CD4-positive, alpha-beta T cell treated with Interleukin-4 for 1 hour (primary cell): ENCODE measurements at places on chromosomes 2 and 18.

DNA sequence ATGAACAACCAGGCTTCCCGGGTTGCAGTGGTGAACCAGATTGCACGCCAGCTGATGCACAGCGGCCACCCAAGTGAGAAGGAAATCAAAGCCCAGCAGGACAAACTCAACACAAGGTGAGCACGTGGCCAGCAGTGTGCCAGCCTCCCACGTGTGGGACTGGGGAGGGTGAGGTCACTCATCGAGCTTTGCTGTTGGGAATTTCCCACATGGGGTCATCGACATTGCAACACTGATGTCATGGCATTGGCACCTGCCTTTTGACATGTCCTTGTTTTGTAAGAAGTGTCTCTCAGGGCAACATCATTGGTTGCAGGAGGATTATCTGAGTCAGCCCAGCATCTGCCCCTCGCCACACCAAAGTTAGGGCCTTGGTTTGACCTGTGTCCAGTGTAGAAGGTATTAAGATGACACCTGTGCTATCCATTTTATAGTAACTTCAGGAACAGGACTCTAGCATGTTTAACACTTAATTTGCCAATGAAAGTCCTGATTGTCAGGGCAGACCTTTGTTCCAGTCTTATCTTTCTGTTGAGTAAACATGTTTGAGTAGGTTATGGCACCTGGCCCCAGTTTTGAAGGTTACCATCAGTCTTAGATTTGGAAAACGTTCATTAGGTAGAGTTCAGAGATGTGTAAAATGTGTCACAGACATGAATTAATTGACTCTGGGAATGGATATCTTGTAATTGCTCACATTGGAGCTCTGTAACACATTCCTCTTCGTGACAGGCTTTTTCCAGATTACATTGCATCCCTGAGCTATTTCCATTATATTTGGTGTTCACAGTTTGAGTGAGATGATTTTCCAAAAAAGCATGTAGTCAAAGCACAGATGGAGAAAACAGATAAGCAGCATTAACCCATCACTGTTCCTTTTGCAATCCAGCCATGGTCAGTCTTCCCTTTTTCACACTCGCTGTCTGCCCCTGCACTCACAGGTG is 93.3 kb upstream of the EML6 start:
- DNase-seq: no peak

DNA sequence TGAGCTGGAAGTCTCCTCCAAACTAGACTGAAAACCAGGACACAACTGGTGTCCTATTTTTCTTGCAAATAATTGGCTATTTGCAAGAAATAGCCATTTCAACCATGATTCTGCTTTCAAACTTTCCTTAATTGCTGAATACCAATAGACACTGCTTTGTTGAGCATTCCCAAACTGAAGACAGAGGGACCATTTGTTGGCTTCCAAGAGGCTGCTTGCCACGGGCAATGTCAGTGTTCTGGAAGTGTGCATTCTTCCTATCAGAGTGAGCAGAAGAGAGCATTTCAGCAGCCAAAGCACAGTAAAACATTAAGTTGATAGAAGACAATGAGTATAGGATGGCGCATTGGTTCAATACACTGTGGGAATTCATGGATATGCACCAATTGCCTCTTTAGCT is 360.5 kb upstream of the RGPD4 start:
- DNase-seq: no peak

DNA sequence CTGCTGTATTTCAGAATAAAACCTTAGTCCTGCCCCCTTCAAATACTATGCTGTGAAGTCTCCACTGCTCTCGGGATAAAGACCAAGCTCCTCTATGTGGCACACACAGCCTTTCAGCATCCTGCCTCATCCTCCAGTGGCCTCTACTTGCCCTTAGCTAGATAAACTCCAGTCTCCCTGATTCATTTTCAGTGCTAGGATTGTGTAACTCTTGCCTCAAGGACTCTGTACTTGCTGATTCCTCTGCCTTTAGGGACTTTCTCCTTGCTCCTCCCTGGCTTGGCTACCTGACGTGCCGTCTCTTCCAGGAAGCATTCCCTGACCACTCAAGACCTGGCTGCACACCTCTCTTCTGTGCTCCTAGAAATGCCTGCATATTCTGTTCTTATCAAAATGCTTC is 416.7 kb downstream of the MTX2 start:
- DNase-seq: no peak

GRCh38 chr2:177331466-177331997 is 61.0 kb upstream of the AGPS start:
- DNase-seq: no peak

DNA sequence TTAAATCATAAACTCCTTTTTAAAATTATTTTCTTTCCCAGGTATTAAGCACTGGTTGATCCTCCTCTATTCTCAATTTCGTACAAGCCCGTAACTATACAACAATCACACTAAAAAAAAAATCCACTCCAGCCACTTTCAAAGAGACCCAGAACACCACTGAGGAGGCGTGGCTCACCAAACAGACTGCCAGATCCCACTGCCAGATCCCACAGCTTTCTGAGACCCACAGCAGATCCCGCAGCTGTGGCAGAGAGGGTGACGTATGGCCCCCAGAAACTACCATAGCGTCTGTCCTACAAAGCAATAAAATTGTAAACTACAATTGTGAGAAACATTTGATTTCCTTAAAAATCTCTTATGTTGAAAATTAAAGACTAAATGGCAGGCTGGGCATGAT is 230.7 kb upstream of the PXDN start:
- DNase-seq: no peak

DNA sequence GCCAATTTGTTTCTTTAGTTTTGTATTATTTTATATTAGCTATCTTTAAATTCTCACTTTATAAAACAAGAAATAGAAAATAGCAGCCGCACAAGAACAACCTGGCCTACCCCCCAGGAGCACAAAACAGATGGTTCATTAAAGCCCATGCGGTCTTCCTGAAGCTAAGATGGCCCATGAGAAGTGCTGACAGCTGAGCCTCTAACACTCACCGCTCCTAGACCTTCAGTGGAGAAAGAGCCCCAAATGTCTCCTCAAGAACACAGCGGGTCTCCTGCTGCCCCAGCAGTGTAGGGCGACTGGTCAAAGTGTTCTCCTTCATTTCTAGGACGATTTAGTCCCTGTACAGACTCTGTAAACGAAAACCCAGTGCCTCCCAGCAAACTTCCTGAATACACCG is 45.1 kb downstream of the LPIN2 start:
- no peak for DNase-seq

DNA sequence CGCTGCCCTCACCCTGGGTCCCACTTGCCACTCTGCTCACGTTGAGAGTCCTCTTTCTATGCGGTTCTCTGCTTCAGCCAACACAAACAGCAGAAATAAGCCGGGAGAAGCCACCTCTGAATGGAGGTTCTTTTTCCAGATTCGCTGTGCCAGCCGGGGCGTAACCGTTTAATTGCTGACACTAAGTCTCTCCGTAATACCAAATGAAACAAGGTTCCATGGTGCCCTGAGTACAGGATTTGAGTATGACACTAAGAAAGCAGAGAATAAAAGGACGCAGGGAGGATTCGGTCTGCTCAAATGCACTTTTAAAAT is 37.6 kb downstream of the CTIF start:
- DNase-seq: no peak

- no peak for DNase-seq
These were observed 137.2 kb downstream of the LAMA1 start for GRCh38 chr18:6980363-6980762.

- peak; percentile 38 for DNase-seq
These were observed 25.0 kb upstream of the RAPGEF4 start for GRCh38 chr2:172710584-172711047.

- no peak for DNase-seq
These were observed 252.9 kb downstream of the ATAD2B start for GRCh38 chr2:23673830-23674679.

DNA sequence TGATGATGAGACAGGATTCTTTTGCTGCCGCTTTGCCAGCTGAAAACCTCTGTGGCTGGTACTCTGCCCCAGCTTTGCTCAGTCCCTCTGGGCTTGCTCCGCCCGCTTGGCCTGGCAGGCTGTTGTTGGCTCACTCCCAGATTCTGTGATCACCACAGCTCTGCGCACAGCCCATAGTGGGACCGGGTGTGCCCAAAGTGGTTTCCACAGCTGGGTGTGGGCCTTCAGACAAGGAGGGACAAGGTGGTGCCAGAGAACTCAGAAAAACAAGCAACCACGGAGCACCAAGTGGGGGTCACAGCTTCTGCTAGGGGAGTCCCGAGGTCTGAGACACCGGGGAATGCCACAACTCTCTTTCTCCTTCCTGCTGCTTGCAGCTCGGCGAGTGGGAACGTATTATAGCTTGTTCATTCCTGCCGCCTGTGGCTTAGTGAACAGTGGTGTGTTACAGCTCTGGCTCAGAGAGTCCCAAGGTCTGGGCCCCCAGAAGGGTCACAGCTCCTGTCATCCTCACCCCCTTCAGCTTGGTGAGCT is 9.2 kb upstream of the KYNU start:
- peak; percentile 78 for DNase-seq

- DNase-seq: no peak
These were observed 85.6 kb downstream of the DDX1 start for GRCh38 chr2:15677141-15677843.

DNA sequence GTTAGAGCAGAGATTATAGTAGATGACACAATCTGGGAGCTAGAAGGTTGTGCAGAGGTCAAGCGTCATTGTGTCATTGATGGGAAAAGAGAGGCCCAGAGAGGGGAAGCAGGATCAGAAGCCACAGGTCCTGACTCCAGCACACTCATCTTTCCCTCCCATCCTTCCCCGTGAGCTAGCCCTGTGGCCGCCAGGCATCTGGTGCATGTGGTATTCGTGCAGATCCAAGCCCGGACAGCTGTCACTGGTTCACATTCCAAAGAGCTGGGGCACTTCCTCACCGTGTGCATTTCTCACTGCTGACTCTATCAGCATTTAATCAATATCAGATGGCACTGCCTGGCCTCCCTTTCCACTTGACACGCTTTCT is 94.1 kb upstream of the THOC1 start:
- no peak for DNase-seq

GRCh38 chr18:45626330-45627203 is 11.3 kb downstream of the SLC14A2 start:
- no peak for DNase-seq

DNA sequence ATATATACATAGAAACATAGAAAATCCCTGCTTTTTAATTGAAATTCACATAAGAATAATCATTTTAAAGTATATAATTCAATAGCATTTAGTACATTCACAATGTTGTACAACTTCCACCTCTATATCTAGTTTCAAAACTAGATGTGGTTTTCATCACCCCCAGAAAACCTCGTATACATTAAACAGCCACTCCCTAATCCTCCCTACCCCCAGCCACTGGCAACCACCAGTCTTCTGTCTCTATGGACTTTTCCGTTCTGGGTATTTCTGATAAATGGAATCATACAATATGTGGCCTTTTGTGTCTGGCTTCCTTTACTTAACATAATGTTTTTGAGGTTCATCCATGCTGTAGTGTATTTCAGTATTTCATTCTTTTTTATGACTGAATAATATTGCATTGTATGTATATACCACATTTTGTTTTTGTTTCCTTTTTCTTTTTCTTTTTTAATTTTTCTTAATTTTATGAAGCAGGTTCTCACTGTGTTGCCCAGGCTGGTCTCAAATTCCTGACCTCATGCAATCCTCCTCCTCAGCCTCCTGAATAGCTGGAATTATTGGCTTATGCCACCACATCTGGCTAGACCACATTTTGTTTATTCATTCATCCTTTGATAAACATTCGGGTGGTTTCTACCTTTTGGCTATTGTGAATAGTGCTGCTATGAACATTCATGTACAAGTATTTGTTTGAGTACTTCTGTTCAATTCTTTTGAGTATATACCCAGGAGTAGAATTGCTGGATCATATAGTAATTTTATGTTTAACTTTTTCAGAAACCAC is 50.6 kb upstream of the RNF152 start:
- no peak for DNase-seq

GRCh38 chr18:27606741-27607140 is 421.6 kb upstream of the CHST9 start:
- no peak for DNase-seq
